ENCODE measurements at places on chromosomes 13 and 19.

GRCh38 chr19:13951043-13951442, 1.3 kb upstream of the DCAF15 start:
- no peak for DNase-seq

- peak; percentile 16 for DNase-seq
These were observed 465.1 kb upstream of the PCDH20 start for GRCh38 chr13:61880578-61881283.

- DNase-seq = no peak
These were observed 92.4 kb upstream of the SIAH3 start for GRCh38 chr13:45943965-45944364.

- DNase-seq = no peak
These were observed 10.4 kb downstream of the MIDN start for GRCh38 chr19:1258707-1259205.

GRCh38 chr19:11881151-11881800, 6.3 kb upstream of the ZNF69 start:
- DNase-seq = peak; percentile 61
